Right atrium auricular region (tissue), 2 donors: ENCODE measurements at places on chromosomes 6 and 20. TPM values are rescaled to one million over a fixed set of nuclear protein-coding genes. Genes with fewer than 3 reads are reported as not detected.

DNA sequence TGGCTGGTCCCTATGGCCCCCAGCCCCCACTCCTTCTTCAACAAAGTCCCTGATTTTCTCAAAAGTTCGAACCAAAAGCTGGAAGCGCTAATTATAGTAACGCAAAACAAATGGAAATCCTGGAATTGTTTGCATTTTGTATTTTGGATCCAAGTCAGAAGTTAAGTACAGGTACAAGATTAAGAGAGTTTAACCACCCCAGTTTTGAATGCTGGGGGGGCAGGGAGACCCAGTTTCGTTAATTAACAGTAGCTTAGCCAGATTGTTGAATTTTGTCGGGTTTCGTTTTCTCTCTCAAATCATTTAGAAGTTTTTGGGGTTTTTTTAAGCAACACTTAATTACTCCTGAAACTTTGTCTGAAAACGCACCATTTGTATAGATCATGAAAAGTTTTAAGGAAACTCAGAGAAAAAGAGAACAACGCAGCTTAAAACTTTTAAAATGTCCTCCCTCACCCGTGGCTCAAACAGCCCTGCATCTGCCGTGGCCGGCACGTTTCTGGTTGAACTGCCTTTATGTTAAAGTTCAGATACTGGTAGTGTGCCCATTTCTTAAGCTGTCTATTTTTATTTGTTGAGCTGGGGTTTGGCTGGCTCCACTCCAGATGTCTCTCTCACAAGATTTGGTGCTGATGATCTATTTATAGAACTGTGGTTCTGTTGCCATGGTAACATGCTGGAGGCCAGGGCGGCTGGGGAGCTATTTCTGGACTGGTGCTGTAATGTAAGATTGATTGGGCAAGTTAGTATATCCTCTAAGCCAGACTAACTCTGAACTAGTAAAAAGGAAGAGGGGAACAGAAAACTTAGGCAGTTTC lies 55.0 kb downstream of the GNAS start:
- H3K4me3 ChIP-seq = peak overlapping the region; percentile 27
- no peaks in the 10 kb centered on the region for H3K4me1 ChIP-seq
- peak overlapping the region; percentile 83 for H3K27ac ChIP-seq
- peaks cover 81% of the 10 kb centered on the region for H3K36me3 ChIP-seq

- H3K36me3 ChIP-seq = no peaks in the 10 kb centered on the region
- no peak for DNase-seq
- H3K4me1 ChIP-seq = no peaks in the 10 kb centered on the region
- H3K27ac ChIP-seq = no peak overlapping the region
- H3K4me3 ChIP-seq = no peak overlapping the region
- H3K27me3 ChIP-seq = peaks cover 77% of the 10 kb centered on the region
Observed at GRCh38 chr6:100462706-100463629, 1.8 kb downstream of the SIM1 start.

DNA sequence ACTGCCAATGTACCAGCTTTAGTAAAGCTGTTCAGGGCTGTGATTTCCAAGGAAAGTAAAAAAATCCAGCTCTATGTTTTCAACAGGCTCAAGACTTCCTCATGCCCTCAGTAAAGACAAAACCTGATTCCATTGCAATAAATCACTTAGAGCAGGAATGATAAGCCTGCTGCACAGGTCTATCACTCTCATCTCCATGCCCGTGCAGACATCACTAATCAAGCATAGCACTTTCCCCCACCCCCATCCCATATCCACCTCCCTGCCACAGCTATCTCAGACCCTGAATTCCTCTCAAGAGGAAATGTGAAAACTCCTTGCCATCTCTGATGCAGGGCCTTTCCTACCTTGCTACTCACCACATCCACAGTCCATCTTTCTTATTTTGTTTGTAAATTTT lies 554.9 kb downstream of the MAFB start:
- H3K36me3 ChIP-seq = no peaks in the 10 kb centered on the region
- no peaks in the 10 kb centered on the region for H3K4me1 ChIP-seq
- DNase-seq = no peak
- no peaks in the 10 kb centered on the region for H3K27me3 ChIP-seq

DNA sequence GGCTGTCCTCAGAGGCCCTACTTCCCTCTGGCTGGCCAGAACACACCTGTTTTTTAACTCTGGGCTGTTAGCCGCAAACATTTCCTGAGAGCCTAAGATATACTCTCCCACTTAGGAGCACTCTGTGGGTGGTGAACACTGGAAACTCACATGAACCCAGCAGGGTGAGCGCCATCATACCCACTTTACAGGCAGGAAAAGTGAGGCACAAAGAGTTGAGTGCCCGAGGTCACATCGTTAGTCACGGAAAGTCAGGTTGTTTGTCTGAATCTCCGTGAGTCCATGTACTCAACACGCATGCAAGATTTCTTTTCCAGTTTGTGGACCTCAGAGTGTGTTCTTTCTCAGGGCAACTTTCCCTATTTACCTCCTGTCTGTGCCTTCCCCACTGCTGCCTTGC lies 1.9 kb downstream of the BAK1 start:
- H3K27me3 ChIP-seq = no peaks in the 10 kb centered on the region
- H3K4me1 ChIP-seq = no peaks in the 10 kb centered on the region
- peaks cover 41% of the 10 kb centered on the region for H3K36me3 ChIP-seq
- DNase-seq = no peak

DNA sequence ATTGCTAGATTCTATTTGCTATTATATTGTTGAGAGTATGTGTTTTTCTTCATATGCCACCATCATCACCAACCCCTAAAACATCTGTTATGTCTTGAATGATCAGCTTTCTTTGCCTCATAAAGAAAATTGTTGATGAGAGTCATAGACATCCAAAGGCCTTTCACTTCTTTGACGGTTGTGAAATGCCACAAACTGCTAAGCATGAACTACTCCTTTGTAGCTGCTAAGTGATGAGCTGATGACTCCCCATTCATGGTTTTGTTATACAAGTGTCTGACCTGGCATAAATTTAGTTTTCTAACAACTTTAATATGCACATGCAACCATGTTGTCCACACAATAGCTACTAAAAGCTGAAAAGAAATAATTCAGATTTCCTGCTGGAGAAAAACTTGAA lies 684 bp upstream of the MED23 start:
- H3K27ac ChIP-seq = peak overlapping the region; percentile 68
- DNase-seq = no peak
- no peaks in the 10 kb centered on the region for H3K27me3 ChIP-seq
- H3K4me3 ChIP-seq = peak overlapping the region; percentile 76
- peaks cover 14% of the 10 kb centered on the region for H3K36me3 ChIP-seq

DNA sequence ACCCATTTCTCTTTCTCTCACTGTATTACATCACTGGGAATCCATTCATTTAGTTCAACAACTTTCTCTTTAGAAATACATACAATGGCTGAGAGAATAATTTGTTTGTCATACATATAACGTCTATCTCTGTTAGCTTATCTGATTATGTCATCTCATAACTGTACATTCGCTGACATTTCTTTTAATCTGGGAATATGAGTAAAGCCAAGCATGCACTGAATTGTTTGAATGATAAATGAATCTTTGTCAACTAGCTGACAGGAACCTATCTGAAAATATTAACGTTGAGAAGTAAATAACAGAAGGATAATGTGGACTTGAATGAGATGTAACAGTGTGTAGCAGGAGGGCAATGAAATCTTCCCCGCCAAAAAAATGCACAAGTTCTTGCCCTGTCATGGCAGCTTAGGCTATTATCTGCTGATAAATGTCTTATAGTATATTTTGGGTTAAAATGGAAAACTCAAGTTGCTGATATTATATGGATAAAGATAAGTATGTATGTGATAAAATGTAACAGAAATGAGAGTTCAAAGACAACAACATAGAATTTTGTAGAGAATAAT lies 581.2 kb upstream of the ADGRB3 start:
- no peaks in the 10 kb centered on the region for H3K27me3 ChIP-seq
- no peak overlapping the region for H3K4me3 ChIP-seq
- H3K36me3 ChIP-seq = no peaks in the 10 kb centered on the region
- H3K27ac ChIP-seq = no peak overlapping the region

DNA sequence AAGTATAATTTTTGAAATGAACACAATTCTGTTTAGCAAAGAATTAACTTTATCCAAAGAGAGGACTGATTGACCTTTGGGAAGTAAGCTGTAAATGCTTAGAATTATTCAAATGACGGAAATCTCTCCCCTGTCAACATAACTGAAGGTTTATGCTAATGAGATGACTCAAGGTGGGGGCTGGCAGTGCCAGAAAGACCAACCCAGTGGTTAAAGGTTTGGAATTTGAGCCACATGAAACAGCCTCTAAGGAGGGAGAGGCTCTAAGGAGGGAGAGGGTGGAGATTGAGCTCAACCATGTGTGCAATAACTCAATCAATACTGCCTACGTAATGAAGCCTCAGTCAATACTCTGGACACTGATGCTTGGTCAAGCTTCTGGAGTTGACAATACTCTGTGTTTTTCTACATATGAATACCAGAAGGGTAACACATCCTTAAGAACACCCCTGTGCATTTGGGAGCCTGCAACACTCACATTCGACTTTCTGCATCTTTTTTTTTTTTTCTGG lies 123.4 kb upstream of the TENT5A start:
- no peaks in the 10 kb centered on the region for H3K27me3 ChIP-seq
- no peak overlapping the region for H3K27ac ChIP-seq
- H3K36me3 ChIP-seq = no peaks in the 10 kb centered on the region
- no peak overlapping the region for H3K4me3 ChIP-seq

- DNase-seq = no peak
- no peaks in the 10 kb centered on the region for H3K4me1 ChIP-seq
- H3K27me3 ChIP-seq = no peaks in the 10 kb centered on the region
- H3K36me3 ChIP-seq = no peaks in the 10 kb centered on the region
Observed at GRCh38 chr6:74256381-74256780, 560.4 kb downstream of the CD109 start.

- no peaks in the 10 kb centered on the region for H3K27me3 ChIP-seq
- H3K27ac ChIP-seq = no peak overlapping the region
- no peak overlapping the region for H3K4me3 ChIP-seq
- peaks cover 52% of the 10 kb centered on the region for H3K36me3 ChIP-seq
- no peaks in the 10 kb centered on the region for H3K4me1 ChIP-seq
- DNase-seq = no peak
Observed at GRCh38 chr6:110897433-110897832, 22.8 kb downstream of the AMD1 start.

DNA sequence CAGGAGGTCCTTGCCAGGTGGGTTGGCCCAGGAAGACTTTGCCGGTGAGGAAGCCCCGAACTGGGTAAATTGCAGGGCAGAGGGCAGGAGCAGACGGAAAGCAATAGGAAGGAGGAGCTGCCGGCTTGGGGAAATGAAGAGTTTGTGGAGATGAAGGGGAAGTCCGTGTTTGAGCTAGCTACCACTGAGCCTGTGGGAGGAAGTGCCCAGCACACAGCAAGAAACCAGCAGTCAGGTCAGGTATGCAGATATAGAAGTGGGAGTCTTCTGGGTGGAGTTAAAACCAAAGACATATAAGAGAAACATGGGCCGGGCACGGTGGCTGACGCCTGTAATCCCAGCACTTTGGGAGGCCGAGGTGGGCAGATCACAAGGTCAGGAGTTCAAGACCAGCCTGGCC lies 34.7 kb downstream of the CD24 start:
- H3K27me3 ChIP-seq = no peaks in the 10 kb centered on the region
- no peaks in the 10 kb centered on the region for H3K36me3 ChIP-seq
- DNase-seq = no peak
- no peaks in the 10 kb centered on the region for H3K4me1 ChIP-seq
- no peak overlapping the region for H3K4me3 ChIP-seq
- H3K27ac ChIP-seq = no peak overlapping the region

DNA sequence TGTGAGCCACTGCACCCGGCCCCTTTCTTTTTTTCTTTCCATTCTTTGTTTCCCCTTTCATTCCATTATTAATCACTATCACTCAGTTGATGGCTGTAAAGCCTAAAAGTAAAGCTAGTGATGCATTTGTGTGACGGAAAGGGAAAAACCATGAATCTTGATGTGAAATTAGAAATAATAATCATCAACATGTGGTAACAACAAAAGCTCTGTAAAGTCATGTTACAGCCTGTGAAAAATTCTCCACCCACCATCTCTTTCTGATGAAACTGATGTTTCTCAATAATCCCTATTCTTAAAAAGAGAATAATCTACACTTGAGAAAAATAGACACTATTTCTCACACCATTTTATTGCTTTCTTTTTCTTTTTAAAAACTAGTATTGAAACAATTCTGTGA lies 80.0 kb downstream of the CRYBG1 start:
- H3K4me3 ChIP-seq = no peak overlapping the region
- H3K27ac ChIP-seq = no peak overlapping the region
- no peaks in the 10 kb centered on the region for H3K4me1 ChIP-seq
- H3K36me3 ChIP-seq = no peaks in the 10 kb centered on the region
- H3K27me3 ChIP-seq = no peaks in the 10 kb centered on the region

DNA sequence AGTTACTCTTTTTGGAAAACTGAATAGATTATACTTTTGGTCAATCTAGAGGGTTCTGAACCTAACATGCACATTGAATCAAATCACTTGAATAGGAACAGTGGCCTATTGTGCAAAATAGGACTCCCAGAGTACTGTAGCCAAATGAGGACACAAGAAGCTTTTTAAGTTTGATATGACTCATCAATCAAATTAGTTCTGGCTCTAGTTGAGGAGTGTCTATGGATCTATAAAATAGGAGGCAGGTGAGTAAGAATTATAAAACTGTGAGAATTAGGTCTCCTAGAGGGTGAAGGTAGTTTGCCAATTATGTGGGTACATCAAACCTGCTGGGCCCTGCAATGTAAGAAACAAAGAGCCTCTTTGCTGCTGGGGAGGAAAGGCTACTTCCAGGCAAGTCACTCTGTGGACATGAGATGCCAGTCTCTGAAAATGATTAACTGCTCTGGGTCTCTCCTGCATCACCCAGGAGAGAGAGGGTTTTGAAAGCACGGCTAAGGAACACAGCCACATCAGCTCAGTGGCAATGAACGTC lies 112.3 kb downstream of the RCAN2 start:
- H3K27ac ChIP-seq = no peak overlapping the region
- no peaks in the 10 kb centered on the region for H3K4me1 ChIP-seq
- DNase-seq = no peak
- no peaks in the 10 kb centered on the region for H3K36me3 ChIP-seq

Gene RCAN2
- total RNA-seq = 96.5 TPM

Gene C20orf202
- 0.20 TPM for total RNA-seq

Gene TRIM10
- not detected for total RNA-seq

Gene BPIFB1
- total RNA-seq = not detected

Gene TRERF1
- 2.5 TPM for total RNA-seq

Gene ATP6V1G2
- 1.2 TPM for total RNA-seq

Gene COL9A3
- total RNA-seq = 5.7 TPM

Gene FARS2
- 15.0 TPM for total RNA-seq

Gene HLA-DRA
- total RNA-seq = 57.5 TPM

Gene FKBP1C
- total RNA-seq = 0.35 TPM

Gene RSPH4A
- 0.16 TPM for total RNA-seq
